Activated naive CD4-positive, alpha-beta T cell (primary cell): ENCODE measurements at places on chromosomes 5 and 9.

DNA sequence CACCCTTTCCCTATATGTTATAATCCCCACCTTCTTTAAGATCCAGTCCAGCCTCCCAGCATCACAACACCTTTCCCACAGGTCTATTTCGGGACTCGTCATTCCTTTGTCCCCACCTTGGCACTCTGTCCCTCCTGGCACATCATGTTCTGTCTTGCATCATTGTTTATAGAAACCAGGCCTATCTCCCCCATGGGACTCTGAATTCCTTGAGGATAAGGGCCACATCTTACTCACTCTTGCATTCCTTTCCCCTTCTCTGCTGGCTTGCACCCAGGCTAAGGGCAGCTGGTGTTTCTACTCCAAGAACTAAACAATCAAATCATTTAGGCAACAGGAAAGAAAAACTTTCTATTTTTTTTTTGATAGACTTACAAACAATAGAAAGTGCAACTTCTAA, 205.7 kb downstream of the AGTPBP1 start:
- no peak for DNase-seq

- DNase-seq = no peak
These were observed 27.2 kb upstream of the CCNJL start for GRCh38 chr5:160339406-160340130.

- DNase-seq = no peak
These were observed 40.0 kb downstream of the TTLL11 start for GRCh38 chr9:122053064-122053463.

DNA sequence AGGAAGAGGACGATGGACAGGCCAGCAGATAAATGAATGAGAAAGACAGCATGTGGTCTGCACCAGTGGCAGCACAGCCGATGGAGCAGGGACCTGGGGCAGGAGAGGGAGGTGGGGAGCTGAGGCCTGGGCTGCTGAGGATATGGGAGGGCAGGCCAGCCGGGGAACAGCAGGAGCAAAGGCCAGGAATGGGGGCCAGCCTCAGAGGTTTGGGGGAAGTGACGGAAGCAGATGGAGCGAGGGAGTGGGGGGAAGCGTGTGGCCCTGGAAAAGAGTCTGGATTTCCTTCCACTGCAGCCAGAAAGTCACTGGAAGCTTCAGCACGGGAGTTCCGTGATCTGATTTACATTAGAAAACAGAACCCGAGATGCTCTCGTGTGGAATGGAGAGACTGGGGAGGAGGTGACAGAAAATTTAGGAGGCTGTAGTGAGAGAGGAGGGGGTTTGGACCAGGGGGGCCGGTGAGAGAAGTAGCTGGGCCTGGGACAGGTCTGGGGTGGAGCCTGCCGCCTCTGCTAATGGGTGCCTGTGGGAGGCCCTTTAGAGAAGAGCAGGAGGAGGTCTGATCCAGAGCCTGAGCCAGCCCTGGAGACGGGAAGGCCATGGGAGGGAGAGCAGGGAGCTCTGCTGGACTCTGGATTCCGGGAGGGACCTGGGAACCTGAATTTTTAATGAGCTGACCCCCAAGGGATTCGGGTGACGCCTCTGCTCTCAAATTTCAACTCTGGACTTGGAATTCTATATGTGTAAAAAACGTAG, 65.4 kb downstream of the TSPAN17 start:
- no peak for DNase-seq

- no peak for DNase-seq
These were observed 29.6 kb downstream of the SPRY4 start for GRCh38 chr5:142295084-142295758.

- DNase-seq = no peak
These were observed 86.5 kb upstream of the ARRDC3 start for GRCh38 chr5:91469517-91470165.

GRCh38 chr9:135492886-135493669, 7.4 kb upstream of the MRPS2 start:
- no peak for DNase-seq

DNA sequence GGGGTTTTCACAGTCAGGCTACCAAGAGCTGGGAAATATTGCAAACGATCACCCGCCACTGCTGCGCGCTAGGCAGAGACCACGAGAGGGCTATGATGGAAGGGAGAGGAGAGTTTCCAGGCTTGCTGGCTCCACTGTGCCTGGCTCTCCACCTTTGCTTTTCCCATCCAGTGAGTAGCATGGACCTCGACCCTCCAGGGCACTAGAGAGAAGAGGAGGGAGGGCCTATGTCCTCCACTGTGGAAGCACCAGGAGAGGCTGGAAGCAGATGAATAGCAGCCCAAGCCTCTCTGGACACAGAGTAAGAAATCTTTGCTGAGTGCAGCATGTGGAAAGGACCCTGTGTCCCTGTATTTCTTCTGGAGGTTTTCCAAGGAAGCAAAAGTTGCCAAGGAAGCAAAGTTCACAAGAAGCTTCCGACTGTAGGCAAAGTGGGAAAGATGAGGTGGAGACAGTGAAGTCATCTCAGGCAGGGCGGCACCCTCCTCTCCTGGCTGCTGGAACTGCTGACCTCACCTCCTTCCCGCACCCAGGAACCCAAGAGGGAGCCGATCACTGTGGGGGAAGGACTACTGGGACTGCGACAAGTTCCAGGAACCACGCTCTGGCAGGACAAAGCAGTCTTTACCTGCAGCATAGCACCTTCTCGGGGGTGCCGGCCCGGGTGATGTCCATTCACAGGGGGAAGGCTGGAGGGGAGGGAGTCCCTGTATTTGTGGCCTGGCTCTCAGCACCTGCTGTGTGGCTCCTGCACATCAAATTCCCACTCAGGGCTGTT, 79.6 kb downstream of the CSNK1A1 start:
- no peak for DNase-seq

GRCh38 chr5:177306674-177307543, 3.3 kb downstream of the PRELID1 start:
- no peak for DNase-seq

- DNase-seq = no peak
These were observed 46.6 kb downstream of the ATP10B start for GRCh38 chr5:160805376-160805775.

- no peak for DNase-seq
These were observed 72.8 kb upstream of the SGCD start for GRCh38 chr5:156254196-156254595.

DNA sequence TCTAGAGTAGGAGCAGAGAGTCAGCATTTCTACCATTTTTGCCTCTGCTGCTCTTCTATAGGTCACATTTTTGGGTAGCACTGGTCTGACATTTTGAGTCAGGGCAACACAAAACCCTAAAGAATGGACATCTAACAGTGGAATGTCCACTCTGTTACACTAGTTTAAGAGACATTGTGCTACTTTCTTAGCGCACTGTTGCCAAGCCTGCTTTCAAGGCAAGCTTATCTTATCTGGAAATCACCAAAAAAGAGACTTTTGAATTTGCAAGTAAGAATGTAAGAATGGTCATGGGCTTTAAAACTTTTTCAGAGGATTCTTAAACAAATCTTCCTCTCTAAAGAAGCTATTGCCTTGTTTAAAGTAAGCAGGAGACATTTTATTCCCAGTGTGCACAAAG, 73.0 kb upstream of the STARD4 start:
- DNase-seq = no peak

DNA sequence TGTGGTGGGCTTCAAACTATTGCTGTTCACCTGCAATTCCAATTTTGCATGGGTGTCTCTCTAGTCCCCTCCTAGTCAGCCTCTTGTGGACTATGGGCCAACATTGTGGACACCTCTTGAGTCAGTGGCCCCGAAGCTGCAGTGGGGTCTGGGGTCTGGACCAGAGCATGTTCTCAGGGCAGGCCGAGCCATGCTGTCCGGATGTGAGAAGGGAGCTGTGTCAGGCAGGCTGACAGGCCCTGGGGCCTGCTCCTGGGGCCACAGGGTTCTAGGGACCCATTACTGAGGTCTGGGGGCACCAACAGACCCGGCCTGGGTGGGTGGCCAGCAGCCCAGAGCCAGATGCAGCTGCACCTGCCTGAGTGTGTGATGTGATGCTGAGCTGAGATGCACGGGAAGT, 16.5 kb upstream of the IRX4 start:
- DNase-seq = no peak

DNA sequence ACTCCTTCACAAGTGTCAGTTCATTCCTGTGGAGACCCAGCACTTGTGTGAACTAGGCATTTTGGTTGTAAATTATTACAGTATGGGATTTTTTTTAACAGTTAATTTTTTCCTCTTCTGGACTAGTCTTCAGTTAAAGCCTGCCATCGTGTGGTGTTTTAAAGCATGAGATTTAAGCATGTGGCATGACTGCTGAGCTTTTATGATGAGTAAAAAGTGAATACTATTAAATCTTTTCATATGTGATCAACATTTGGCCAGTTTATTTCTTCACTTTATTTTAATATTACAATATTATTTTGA, 25.0 kb downstream of the LMNB1 start:
- no peak for DNase-seq

DNA sequence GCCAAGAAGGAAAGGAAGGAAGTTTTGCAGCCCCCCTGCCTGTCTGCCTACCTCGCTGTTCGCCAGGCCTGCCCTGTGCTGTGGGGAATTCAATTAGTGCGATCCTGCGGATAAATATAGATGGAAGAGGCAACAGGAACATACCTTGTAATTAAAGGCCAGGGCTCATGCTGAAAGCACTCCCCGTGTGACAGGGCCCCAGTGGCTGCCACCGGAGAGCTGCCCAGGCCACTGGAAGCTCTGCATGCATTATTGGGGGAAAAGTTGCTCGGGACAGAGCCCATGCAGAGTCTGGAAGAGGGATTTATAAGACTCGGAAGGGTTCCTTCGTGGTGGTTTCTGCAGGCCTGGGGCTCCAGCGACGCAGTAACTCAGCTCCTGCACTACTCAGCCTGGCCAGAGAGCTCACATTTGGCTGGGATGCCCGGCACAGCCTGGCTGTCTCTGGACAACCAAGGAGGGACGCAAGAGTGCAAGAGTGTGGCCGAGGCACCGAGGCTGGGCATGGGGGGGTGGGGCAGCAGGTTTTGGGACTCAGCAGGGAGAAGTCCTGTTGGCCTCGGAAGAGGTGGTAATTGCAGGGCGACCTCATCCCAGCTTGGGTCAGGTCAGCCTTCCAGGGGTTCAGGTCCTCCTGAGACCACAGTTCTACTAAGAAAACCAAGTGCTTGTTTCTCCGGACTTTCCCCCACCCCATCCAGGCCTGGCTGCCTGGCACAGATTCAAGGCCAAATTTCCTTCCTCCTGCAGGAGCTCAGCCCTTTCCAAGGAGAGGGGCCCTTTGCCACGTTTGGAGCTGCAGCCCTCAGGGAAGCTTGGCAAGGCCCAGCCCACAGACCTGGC, 68.1 kb upstream of the GGTA1 start:
- no peak for DNase-seq

GRCh38 chr9:70607926-70608325, 193.5 kb upstream of the KLF9 start:
- no peak for DNase-seq

DNA sequence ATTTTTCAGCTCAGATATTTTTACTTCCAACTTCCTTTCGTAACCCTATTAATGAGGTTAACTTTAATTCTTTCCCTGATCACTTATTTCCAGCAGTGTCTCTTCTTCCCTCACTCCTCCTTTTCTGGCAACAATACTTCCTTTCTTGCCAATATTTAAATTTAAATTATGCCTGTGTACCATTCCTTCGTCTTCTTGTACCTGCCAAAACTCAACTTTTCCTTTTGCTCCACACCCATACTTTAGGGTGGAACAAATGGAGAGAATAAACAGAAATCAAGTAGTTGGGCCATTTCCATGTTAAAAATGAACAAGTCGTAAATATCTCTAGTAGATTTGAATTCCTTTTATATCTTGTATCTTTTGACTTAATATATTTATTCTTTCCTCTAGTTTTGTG, 66.0 kb downstream of the FER start:
- no peak for DNase-seq

- no peak for DNase-seq
These were observed 1829.6 kb upstream of the NUDT12 start for GRCh38 chr5:105392122-105392709.

GRCh38 chr9:136049491-136050265, 45.4 kb downstream of the NACC2 start:
- no peak for DNase-seq

- no peak for DNase-seq
These were observed 60.5 kb downstream of the PTCD2 start for GRCh38 chr5:72380492-72381274.

- no peak for DNase-seq
These were observed 391.3 kb downstream of the SLCO4C1 start for GRCh38 chr5:101904736-101905135.

DNA sequence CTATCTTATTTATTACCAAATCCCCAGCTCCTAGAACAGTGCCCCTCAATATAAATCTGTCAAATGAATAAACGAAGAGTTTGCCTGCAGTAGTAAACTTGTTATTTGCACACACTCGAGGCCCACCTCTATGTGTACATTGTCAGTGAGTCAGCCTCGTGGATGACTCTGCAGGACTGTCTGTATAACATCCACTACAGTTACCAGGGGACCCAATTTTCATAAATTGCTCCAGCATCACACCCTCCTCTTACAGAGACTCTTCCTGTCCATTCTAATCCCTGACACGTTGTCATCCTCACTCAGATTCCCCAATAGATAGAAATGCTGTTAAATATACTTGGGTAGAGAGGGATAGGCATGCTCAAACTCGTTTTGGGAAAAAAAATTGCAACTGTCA, 478.5 kb downstream of the RAB3C start:
- DNase-seq = no peak

DNA sequence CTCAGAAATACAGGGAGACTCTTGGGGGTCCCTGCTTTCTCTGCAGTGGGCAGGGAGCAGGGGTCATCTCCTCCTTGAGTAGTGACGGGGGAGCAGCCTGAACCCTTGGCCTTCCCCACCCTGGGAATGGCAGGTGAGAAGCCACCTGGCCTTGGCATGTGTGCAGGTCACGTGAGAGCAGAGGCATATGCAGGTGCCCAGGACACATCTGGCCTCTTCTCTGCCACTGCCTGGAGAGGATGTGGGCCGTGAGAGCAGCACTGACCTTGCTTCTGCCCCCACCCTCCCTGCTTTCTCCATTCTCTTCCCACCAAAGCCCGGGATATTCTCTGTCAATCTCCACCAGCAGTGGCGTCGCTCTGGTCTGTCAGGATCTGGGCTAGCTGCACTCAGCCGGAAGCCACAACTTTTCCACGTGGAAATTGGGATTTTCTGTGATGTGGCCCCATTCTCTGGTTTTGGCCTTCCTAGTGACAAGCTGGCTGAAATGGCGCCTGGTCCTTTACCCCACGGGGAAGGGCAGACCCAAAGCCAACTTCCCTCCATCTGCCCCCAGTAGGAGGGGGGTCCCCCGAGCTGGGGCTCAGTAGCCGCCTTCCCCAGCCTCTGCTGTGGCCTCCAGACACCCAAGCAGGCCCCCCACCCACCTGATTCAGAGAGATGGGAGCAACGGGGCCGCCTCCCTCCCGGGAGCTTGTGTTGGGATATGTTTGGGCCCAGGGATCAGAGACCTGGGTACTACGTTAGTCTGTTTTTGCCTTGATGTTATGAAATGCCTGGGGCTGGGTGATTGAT, 70.4 kb upstream of the FCN1 start:
- no peak for DNase-seq

DNA sequence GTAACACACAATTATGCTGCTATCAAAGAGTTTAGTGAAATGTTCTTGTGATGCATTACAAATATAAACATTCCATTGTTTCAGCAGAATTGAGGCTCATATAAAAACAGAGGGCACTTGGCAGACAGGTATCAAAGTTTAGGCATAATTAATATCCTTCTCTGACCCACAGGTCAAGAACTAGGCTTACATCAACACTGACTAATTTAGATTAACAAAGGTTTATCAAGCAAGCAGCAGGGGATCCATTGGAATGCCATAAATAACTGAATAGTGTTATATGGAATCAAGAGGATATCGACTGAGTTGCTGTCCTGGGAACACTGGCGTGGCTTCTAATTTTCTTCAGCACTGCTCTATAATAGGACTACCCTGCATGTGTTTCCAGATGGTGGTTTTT, 414.5 kb upstream of the ARRDC3 start:
- DNase-seq = no peak
